ENCODE measurements at places on chromosomes 1 and 21.

- DNase-seq: no peak
Observed at GRCh38 chr1:201307760-201308499, 24.6 kb downstream of the PKP1 start.

DNA sequence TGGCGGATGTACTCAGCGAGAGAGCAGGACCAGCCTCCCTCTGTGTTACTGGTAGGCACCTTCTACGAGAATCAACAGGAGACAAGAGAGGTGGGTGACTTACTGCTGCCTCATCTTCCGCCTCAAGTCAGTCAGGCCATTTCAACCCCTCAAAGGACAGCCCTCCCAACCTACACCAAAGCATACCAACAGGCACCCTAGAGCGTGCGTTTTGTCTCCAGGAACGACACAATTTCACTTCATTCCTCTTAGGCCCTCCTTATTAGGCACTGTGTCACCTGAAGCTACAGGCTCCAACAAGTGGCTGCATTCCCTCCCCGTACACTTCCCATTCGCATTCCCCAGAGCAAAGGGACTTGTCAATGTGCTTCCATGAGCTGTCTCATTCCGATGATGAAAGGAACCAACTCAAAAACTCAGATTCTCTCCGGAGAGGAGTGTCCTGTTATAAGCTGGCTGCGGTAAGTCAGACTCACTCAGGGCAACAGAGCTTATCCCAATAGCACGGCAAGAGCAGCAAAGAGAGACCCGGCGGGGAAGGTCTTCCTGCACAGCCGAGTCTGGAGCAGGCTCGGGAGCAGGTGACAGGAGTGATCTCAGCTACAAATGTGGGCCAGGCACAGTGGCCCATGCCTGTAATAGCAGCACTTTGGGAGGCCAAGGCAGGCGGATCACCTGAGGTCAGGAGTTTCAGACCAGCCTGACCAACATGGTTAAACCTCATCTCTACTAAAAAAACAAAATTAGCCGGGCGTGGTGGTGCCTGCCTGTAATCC lies 120.6 kb upstream of the IFFO2 start:
- no peak for DNase-seq

DNA sequence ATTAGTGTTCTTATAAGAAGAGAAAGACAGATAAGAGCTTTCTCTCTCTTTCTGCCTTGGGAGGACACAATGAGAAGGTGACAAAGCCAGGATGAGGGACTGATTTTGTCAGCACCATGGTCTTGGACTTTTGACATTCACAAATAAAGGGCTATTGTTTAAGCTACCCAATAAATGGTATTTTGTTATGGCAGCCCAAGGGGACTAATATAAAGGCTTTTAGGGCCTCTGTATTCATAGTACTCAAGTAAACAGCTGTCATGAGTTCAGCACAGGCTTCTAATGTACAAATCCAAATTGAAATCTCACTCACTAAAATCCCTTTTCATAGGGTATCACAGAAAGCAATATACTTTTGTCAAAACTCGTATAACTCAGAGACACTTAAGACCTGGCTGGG lies 242.7 kb downstream of the FAF1 start:
- DNase-seq: no peak

DNA sequence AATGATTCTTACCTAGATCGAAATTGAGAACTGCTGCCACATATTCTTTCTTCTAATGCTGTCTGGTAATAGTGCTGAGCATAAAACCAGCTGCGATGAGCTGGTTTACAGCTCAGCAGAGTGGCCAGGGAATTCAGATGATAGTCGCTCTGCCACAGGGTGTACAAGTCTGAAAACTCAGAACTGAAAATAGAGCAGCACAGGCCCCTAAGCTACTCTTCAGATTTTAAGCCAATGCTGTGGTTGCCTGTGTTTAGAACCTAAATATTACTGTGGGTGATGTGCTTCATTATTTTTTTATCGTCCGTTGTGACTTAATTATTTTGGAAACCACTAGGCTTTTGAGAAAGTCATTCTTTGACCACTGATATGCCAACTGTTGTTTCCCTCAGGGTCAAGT lies 152.0 kb downstream of the ADGRL4 start:
- DNase-seq: no peak

- DNase-seq: no peak
Observed at GRCh38 chr1:151606384-151606783, 5.5 kb upstream of the SNX27 start.

GRCh38 chr1:162008799-162009198 lies 14.9 kb downstream of the OLFML2B start:
- no peak for DNase-seq

GRCh38 chr1:6731905-6732304 lies 30.3 kb upstream of the DNAJC11 start:
- no peak for DNase-seq

DNA sequence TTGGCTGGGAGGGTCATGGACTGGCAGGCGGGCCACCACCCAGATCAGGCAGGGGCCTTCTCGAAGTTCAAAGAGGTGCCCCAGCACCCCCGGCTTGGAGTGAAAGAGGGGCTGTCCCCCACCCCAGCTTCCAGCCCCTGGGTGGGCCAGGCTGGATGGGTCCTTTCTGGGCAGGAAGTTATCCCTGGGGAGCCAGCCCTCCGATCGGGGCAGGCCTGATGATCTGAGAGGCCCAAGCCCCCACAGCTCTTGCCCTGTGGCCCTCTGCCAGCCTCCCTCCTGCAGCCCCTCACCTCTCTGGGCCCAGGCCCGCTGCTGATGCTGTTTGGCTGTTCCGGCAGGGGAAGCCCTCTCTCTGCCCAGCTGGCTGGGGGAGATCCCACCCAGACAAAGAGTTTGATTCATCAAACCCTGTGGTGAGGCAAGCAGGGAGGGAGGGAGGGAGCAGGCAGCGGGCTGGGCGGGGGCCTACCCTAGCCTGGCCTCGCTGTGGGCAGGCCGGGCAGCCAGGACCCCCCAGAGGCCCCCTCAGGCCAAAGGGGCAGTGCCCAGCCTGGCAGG lies 2.5 kb downstream of the ARHGEF19 start:
- no peak for DNase-seq

Data from 8988T (cell line).